ENCODE measurements at places on chromosomes 2 and 18. TPM values are rescaled to one million over a fixed set of nuclear protein-coding genes. Genes with fewer than 3 reads are reported as not detected.

DNA sequence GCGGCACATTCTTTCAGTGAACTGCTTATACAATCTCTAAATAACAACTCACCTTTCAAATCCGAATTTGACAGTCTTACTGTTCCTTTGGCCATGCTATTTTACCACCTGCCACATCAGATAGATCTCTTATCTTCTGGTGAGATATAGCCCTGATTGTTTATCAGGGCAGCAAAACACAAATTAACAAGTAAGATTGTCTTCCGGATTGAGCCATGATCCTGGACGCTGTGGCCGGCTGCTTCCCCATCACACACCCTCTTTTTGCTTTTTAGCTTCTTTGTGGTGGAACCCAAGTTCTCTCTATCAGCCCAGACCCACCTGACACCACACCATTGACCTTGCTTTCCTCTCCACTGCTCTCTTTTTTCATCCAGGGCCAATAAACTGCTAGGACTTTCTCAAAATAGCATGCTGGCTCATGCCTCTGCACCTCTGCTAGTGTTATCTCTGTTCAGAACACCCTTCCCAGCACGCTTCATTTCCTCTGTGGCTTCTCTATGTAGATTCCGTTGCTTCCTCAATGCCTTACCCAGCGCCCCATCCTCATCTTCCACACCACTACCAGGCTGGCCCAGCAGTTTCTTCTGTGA is 111.8 kb upstream of the CNTNAP5 start:
- no peak for DNase-seq

DNA sequence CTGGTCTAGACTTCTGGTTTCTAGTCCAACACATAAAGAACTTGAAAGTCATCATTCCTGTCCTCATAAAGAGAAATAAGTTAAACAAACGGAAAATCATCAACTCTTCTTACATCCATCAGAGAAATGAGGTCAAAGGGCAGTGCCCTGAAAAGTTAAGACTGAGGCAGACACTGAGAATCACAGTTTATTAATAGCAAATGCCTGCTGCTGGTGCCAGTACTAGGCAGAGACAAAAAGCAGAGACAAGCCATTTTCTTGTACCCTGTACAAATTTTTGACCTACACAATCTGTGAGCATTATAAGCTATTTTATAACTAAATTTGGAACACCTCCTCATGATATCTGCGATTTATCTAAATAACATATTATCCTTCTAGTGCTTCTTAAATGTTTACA is 36.8 kb downstream of the ATF2 start:
- no peak for DNase-seq

DNA sequence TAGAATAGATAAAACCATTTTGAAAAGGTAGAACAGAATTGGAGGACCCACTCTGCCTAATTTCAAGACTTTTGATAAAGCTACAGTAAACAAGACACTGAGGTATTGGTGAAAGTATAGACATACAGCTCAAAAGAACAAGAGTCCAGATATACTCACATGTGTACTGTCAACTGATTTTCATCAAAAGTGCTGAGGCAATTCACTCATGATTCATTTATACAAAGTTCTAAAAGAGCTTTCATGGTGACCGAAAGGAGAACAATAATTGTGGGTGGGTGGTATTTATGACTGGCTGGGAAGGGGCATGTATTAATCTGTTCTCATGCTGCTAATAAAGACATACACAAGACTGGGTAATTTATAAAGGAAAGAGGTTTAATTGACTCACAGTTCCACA is 7.3 kb downstream of the MAP4K3 start:
- DNase-seq = no peak

DNA sequence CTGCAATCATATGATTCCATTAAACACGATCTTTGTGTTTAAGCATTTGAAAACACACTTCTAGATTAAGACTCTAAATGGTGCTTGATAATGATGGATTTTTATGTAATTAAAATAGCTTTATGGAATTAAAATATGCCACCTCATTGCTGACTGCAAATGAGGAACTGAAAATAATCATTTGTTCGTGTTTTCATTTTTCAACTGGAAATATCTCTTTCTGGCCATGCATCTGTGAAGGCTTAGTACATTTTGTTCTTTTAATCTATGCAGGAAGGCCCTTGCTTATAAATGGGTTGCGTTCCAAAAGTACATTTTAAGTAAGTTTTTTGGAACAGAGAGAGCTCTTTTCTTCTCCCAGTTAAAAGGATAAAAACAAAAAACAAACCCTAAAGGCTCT is 125.5 kb downstream of the MC4R start:
- no peak for DNase-seq

- DNase-seq = no peak
Observed at GRCh38 chr18:24470022-24470618, 9.7 kb downstream of the HRH4 start.

DNA sequence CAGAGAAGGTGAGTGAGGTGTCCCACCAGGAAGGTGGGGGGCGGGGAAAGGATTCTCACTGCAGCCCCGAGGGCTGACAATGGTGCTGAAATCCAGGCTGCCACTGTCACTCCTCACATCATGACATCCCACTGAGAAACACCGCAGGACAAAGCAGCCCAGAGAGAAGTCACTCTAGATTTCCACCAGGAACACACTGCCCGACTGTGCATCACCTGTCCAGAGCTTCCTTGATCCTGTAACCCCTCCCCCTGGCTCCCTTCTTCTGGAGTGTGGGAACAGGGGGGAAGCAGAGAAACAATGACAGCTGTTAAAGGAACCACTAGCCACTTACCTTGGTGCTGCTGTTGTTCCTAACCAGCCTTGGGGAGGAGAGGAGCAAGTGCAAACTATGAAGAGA is 69.9 kb downstream of the MRO start:
- DNase-seq = no peak

GRCh38 chr18:46672062-46672970 is 15.3 kb upstream of the LOXHD1 start:
- no peak for DNase-seq

- DNase-seq = no peak
Observed at GRCh38 chr2:40037303-40037702, 258.2 kb upstream of the THUMPD2 start.

GRCh38 chr2:37300578-37300977 is 24.1 kb downstream of the PRKD3 start:
- DNase-seq = no peak

GRCh38 chr2:186459009-186459408 is 27.1 kb upstream of the ZC3H15 start:
- DNase-seq = no peak

DNA sequence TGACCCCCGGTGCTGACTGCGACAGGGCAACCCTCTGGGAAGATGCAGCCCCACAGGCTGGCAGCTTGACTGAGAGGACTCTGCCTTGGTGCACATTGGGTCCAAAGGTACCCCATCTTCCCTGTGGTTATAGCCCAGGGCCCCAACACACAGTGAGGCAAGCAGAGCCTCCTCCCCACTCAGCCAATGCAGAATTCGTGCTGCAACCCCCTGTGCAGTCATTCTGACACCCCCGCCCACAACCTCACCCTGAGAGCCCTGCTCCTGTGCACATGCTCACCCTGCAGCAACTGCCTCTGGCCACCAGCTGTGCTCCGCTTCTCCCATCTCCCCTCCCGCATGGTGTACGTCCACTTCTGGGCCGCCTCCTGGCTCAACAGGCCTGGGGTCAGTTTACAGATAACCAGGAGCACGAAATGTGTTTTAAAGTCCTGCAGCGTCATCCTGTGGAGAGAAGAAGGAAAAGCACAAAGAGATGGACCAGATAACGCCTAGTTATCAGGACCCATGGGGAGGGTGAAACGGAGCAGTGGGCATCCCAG is 24.4 kb downstream of the CAPN14 start:
- no peak for DNase-seq

DNA sequence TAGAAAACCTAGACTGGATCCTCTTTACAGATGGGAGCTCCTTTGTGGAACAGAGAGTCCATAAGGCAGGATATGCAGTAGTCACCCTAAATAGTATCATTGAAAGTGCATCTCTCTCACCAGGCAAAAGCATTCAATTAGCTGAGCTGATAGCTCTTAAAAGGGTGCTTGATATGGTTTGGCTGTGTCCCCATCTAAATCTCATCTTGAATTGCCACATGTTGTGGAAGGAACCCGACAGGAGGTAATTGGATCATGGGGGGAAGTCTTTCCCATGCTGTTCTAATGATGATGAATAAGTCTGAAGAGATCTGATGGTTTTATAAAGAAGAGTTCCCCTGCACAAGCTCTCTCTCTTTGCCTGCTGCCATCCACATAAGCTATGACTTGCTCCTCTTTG is 96.2 kb upstream of the RMP24 start:
- DNase-seq = no peak

DNA sequence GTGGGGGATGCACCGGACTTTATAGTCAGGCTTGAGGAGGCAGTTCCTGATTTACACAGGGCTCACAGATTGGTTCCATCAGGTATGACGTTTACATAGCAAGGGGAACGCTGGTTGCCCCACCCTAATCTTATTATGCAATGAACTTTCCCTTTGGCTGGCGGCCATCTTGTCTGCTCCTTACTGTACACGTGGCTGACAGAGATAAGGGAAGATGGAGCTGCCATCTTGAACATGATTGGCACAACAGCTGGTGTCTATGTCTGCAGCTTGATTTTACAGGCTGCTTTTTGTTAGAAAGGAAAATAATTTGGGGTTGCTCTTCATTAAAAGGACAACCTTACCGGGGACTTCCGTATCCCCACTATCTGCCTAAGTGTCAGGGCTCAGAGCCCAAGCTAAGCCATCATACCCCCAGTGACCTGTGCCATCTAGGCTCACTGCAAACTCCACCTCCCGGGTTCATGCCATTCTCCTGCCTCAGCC is 33.5 kb upstream of the ATG16L1 start:
- DNase-seq = no peak

GRCh38 chr2:203534621-203535077 is 452 bp downstream of the RAPH1 start:
- peak; percentile 47 for DNase-seq

- no peak for DNase-seq
Observed at GRCh38 chr2:41967476-41968181, 80.2 kb upstream of the PKDCC start.

GRCh38 chr2:180947208-180947689 is 33.2 kb upstream of the UBE2E3 start:
- no peak for DNase-seq

DNA sequence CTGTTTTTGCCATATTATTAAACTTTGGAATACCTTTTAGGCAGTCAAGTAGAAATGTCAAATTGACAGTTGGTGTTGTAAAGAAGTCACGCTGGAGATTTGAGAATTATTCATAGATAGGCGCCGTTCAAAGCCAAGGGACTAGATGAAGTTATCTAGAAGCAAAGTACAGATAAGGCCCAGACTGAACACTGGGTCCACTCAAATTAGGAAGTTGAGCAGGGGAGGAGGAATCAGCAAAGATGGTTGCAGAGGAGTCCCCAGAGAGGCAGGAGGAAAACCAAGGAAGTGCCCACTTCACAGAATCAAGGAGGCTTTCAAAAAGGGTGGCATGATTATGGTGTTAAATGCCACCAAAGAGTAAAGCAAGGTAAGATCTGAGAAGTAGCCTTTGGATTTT is 9.6 kb upstream of the ALS2 start:
- no peak for DNase-seq

- DNase-seq = peak; percentile 80
Observed at GRCh38 chr18:10234912-10235660, 219.3 kb upstream of the APCDD1 start.

- DNase-seq = no peak
Observed at GRCh38 chr2:129862668-129863067, 116.8 kb upstream of the RAB6C start.

DNA sequence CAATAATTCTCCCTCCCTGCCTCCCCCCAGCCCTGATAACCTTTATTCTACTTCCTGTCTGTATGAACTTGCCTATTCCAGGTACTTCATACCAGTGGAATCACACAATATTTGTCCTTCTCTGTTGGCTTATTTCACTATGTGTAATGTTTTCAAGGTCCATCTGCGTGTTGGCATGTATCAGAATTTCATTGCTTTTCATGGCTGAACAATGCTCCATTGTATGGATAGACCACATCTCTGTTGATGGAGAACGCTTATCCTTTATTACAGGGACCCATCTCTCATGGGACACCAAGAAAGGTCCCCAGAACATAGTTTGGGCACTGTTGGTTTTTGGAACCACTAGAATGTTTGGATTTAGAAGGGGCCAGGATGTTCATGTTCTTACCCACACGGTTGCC is 40.2 kb downstream of the ATOH8 start:
- DNase-seq = no peak

DNA sequence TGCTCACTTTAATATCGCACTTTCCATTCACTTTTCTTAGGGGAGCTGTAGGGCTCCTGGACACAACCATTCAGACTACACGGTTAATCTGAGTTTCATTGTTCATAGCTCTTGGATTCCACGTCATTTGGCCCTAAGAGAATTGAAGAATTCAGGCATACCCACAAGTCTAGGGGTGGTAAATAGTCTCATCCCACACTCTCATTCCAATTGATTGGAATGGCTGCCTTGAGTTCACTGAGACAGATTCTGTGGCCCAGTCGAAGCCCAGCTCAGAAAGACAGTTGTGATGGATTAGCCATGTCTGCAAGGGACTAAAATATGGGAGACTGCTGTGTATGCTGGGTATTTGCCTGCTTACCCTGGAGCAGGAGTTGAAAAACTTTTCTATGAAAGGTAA is 124.6 kb downstream of the TFCP2L1 start:
- no peak for DNase-seq

The ABCB11 gene
- polyA plus RNA-seq = not detected

The CCDC85A gene
- 2.6 TPM for polyA plus RNA-seq

The REG3G gene
- polyA plus RNA-seq = not detected

The PRR30 gene
- not detected for polyA plus RNA-seq

The RETSAT gene
- 27.0 TPM for polyA plus RNA-seq

The VWA3B gene
- polyA plus RNA-seq = 6.5 TPM
